ENCODE measurements at places on chromosomes 5 and 9.
A peak's percentile ranks its signal among the peaks of the same experiment; 100 is the strongest.

DNA sequence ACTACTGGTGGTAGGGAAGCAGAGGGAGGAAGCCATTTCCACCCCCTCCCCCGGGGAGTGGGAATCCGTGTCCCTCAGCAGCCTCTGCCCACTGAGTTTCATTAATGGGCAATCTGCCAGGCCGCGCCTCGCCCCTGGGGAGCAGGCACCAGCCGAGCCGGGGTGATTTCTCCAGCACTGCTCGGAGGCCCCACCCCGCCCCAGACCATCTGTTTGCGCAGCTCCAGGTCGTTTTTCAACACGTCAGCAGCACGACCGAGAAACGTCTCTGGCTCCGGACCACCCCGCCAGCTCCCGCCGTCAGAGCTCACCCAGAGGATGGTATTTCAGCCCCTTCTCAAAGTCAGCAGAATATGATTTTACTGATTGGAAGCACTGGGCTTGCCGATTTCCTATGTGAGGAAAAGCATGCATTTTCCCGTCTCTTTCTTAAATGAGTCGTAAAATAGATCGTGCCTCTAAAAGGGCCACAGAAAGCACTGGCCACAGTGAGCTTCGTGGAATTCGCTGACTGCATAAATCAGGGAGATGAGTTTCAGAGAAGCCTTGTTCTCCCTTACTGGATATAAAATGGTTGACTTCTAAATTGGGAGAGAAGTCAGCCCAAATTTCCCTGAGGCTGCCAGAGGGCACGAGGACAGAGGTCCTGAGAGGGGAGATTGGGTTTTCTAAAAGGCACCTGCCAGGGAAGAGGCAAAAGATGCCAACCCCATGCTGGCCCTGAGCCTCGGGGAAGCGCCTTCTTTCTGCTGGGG lies 47.0 kb downstream of the OLFM1 start:
- H3K36me3 ChIP-seq: no peaks in the 10 kb centered on the region
- no peak for DNase-seq
- H3K27ac ChIP-seq: no peak overlapping the region
- no peaks in the 10 kb centered on the region for H3K4me1 ChIP-seq
- no peaks in the 10 kb centered on the region for H3K27me3 ChIP-seq
- H3K4me3 ChIP-seq: no peak overlapping the region

DNA sequence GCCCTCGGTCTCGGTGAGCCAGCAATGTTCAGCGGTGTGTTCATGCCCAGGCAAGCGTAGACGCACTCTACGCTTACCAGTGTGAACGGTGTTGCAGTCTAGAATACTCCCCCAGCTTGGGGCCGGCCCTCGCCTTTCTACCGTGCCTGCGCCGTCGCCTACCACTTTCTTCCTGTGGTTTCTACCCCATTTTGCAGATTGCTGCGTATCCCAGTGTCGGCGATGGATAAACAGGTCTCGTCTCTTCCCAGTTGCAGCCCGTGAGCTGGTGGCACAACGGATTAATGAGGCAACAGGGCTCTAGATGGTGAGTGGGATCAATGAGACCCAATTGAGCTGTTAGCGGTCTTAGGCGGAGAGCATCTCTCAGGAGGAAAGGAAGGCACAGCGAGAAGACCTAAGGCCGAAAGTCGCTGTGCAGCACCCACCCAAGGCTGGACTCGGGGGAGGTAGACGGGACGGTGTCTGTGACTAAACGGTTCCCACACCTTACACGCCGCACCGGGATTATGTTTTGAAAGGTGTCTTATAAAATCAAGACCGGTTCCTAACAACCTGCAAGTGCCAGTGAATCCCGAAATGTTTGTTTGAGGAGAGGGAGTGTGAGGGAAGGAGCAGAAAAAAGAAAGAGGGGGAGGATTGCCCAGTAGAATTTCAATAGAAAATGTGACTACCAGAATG lies 5.8 kb downstream of the OTP start:
- H3K36me3 ChIP-seq: no peaks in the 10 kb centered on the region
- H3K4me3 ChIP-seq: no peak overlapping the region
- H3K4me1 ChIP-seq: peaks cover 46% of the 10 kb centered on the region
- no peak overlapping the region for H3K27ac ChIP-seq
- peaks cover 3% of the 10 kb centered on the region for H3K27me3 ChIP-seq
- no peak for DNase-seq

DNA sequence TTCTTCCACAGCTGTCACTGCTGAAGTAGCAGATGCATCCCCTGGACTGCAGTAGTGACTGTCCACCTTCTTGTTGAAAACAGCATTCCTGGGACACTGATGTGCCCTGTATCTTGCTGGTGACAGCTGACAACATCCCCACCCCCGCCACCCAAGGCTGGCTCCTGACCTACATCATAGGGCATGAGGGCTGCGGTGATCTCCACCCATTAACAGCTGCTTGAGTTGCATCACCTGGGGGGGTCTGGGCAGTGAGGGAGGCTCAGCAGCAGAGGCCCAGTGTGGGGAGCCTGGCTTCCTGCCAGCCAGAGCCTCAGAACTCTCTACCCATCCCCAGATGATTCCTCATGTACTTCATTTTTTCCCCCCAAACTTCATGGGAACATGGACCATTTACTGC lies 4.1 kb downstream of the PRUNE2 start:
- H3K36me3 ChIP-seq: no peaks in the 10 kb centered on the region

DNA sequence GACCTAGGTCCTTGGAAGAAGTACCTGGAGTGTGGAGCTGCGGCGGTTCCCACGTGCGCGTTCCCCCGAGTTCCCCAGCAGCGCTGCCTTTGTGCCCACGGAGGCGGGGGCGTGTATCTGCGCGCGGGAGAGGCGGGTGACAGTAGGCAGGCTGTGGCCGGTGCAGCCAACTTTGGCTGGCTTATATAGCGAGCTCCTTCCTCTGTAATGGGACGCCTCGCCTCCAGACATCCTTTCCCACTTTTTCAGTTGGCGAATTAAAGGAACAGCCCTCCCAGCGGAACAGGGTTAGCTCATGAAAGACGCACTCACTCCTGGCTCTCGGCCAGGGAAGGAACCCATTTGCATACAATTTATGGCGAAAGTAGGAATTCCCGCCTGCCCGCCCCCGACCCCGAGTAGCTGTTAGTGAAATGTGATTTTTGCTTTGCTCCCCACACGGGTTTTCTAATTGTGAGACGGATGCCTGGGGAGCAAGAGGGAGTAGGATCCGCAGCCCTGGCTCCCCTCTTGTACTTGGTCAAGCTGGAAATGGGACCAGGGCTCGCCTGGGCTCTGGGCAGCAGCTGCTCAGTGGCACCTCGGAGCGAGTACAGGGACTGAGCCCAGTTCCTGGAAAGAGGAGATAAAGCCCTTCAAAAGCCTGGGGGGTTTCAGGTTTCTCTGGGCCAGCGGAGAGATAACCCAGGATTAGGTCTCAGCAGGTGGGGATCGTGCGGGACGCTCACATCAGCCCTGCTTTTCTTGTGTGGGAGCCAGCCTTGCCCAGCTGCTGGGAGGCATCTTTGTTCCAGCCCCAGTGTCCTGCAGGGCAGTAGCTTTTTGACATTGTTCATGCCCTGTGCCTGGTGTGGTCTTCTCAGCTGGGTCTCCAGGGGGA lies at the start of gene TNC:
TSS of gene TNC (minus strand) at position 159 of the 880 bp plus-strand sequence. CDS start 27,139 bp downstream, outside the sequence.
- peaks cover 7% of the 10 kb centered on the region for H3K4me1 ChIP-seq
- H3K27me3 ChIP-seq: no peaks in the 10 kb centered on the region
- H3K36me3 ChIP-seq: no peaks in the 10 kb centered on the region
- peak within 1 kb of the TSS; percentile 76 for H3K27ac ChIP-seq
- peak; percentile 87 for DNase-seq
- H3K4me3 ChIP-seq: peak within 1 kb of the TSS; percentile 57

GRCh38 chr9:124873664-124874063 lies 11.7 kb downstream of the ARPC5L start:
- no peak overlapping the region for H3K4me3 ChIP-seq
- H3K27me3 ChIP-seq: no peaks in the 10 kb centered on the region
- no peak overlapping the region for H3K27ac ChIP-seq
- H3K36me3 ChIP-seq: peaks cover 31% of the 10 kb centered on the region

- H3K4me1 ChIP-seq: no peaks in the 10 kb centered on the region
- no peak for DNase-seq
- no peak overlapping the region for H3K27ac ChIP-seq
- no peak overlapping the region for H3K4me3 ChIP-seq
Measured at GRCh38 chr5:117590944-117591343, 1016.3 kb upstream of the SEMA6A start.

DNA sequence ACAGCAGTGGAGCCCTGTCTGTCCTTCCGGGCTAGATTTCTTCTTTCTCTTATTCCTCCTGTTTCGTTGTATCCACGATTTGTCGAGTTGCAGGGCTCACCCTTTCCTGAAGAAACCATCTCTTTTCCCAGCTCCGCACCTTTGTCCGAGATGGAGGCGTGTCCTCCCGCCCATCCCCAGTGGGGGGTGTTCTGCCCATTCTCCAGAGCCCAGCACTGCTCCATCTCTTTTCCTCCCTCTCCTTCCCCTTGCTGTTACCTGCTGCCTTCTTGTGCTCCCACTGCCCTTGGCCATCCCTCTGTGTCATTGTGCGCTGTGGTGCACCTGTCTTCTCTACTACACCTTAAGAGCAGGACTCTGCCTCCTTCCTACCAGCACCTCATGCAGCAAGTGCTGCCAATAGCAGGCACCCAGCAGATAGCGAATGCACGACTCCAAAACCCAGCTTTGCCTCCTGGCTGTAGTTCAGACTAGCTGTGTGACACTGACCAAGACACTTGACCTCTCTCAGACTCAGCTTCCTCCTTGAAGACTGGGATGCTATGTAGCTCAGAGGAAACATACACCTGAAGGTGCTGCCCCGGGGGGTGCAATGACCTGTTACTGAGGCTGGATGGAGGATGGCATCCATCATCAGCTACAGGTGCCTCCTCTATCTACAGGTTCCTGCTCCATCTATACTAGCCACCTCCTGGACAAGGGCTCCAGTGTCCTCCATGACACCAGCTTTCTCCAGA lies 8.9 kb downstream of the OR13J1 start:
- H3K4me1 ChIP-seq: no peaks in the 10 kb centered on the region
- no peaks in the 10 kb centered on the region for H3K36me3 ChIP-seq
- no peak for DNase-seq
- no peaks in the 10 kb centered on the region for H3K27me3 ChIP-seq

DNA sequence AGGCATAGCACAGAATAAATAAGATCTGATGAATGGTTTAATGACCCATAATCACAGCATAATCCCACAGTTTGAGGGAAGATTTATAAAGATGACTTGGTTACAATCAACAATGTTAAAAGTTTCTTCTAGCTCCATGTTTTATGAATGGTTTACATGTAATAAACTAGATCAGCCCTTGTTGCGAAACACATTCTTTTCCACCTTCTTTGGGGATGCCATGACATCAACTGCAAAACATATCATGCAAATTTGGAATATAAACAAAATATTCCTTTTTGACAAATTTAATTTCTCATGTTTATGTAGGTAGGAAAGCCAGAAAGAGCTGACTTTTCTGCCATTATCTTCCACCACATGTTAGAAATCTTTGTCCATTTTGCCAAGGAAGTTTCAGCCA lies 979.5 kb downstream of the MAT2B start:
- no peak for DNase-seq
- H3K27me3 ChIP-seq: no peaks in the 10 kb centered on the region
- H3K4me3 ChIP-seq: no peak overlapping the region
- no peaks in the 10 kb centered on the region for H3K36me3 ChIP-seq

- DNase-seq: peak; percentile 1
- H3K27me3 ChIP-seq: no peaks in the 10 kb centered on the region
- peaks cover 16% of the 10 kb centered on the region for H3K36me3 ChIP-seq
- H3K4me3 ChIP-seq: no peak overlapping the region
Measured at GRCh38 chr9:114301798-114302565, 20.9 kb upstream of the ORM1 start.

DNA sequence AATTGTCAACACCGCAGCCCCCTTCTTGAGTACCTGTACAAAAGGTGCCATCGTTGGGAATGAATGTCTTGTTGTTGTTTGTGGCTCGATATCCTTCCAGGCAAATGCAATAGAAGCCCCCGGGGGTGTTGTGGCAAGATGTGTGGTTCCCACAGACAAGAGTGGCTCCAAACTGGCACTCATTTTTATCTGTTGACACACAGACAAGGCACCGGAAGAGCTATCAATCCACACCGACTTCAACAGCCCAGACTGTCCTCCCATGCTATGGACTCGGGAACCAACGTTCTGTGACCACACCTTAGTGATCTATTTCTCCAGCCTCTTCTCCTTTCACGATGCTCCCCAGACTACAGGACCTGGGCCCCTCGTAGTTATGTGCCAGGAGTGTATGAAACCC lies 25.9 kb downstream of the SUSD1 start:
- H3K27me3 ChIP-seq: no peaks in the 10 kb centered on the region
- H3K4me3 ChIP-seq: no peak overlapping the region
- H3K4me1 ChIP-seq: no peaks in the 10 kb centered on the region
- DNase-seq: no peak
- H3K36me3 ChIP-seq: peaks cover 19% of the 10 kb centered on the region

DNA sequence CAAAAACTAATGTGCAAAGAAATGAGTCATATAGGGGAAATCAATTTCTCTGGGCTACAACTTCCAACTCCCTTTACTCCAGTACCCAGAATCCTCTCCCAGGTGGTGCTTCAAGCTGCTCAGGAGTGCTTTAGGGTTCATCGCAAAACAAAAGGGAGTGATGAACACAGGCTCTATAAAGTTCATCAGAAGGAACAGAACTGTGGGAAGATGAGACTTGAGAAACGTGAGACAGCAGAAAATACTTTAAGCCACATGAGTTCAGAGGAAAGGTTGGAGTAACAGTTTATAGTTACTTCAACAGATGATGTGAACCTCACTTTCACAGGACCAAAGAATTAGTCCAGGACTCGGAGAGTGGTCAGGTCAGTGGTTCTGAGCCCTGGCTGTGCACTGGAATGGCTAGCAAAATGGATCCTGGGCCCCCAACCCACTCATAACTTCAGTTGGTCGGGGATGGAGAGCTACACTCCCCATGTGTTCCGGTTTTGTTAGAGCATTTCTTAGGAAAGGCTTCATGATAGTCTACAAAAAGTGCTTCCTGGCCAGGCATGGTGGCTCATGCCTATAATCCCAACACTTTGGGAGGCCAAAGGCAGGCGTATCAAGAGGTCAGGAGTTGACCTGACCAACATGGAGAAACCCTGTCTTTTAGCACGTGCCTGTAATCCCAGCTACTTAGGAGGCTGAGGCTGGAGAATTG lies 4.3 kb downstream of the RPL12 start:
- H3K27me3 ChIP-seq: no peaks in the 10 kb centered on the region
- H3K4me1 ChIP-seq: peaks cover 23% of the 10 kb centered on the region
- H3K27ac ChIP-seq: no peak overlapping the region
- no peak overlapping the region for H3K4me3 ChIP-seq
- DNase-seq: no peak

DNA sequence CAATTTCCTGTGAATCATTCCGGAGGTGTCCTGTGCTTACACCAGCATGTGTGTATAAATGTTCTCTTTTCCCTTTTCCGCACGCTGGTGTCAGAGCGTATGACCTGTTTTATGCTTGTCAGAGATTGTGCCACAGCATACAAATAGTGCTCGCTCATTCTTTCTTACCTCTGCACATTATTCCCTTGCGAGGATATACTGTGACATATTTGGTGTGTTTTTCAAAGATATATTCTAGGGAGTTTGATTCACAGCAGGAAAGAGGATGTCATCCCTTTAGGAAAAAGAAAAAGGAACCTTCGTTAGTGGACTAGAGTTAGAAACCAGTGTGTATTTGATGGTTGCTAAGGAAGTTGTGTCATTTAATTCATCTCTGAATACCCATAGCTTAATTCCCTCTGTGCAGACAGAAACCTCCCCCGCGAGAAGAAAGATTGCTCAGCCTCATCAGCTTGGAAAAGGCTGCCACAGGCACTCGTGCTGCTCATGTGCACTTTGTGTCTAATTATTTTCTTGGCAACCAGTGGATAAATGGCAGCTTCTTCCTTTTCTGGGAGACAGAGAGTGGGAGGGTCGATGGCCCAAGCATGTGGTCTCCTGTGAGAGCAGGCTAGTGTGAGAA lies 14.7 kb upstream of the CCIN start:
- peak; percentile 61 for DNase-seq
- H3K4me3 ChIP-seq: no peak overlapping the region
- H3K27me3 ChIP-seq: no peaks in the 10 kb centered on the region
- peaks cover 41% of the 10 kb centered on the region for H3K4me1 ChIP-seq
- peak overlapping the region; percentile 77 for H3K27ac ChIP-seq
- H3K36me3 ChIP-seq: no peaks in the 10 kb centered on the region
